Stimulated activated CD4-positive, alpha-beta T cell treated with anti-CD3 and anti-CD28 coated beads, Interleukin-15, amount 100 ng/mL, for 1 hour (primary cell): ENCODE measurements at places on chromosomes 4 and X.

- no peak for DNase-seq
Measured at GRCh38 chr4:83926950-83927349, 391.0 kb downstream of the GPAT3 start.

DNA sequence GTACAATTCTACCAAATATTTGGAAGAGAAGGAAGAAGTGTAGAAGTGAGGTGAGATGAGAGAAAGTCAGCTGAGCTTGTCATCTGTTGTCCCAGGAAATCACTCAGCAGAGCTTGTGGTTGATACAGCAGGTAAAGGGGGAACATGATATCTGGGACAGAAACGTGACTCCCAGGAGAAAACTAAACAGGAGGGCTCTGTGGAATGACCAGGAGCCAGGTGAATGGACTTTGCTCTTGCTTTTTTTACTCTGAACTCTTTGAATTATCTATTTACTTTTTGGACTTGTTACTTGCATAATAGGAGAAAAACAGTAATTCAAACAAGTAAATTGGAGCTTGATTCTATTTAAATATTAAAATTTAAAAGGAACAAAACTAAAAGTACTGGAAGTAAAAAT is 555.6 kb upstream of the FRG1 start:
- no peak for DNase-seq

DNA sequence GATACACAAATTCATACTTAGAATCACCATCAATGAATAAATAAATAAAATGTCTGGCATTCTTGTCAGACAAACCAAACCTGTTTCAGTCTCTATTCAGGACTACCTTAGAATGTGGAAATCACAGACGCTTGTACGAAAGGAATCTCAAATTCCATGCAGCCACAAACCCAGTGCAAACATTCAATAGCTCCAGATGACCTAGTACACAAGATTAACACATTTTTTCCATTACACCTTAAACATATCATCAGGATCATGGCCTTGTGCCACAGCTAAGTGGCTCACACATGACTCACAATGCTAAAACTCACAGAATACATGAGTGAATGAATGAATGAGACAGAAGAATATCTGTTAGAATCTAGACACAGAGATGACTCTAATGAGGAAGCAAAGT is 134.2 kb downstream of the PWWP3B start:
- DNase-seq: no peak

DNA sequence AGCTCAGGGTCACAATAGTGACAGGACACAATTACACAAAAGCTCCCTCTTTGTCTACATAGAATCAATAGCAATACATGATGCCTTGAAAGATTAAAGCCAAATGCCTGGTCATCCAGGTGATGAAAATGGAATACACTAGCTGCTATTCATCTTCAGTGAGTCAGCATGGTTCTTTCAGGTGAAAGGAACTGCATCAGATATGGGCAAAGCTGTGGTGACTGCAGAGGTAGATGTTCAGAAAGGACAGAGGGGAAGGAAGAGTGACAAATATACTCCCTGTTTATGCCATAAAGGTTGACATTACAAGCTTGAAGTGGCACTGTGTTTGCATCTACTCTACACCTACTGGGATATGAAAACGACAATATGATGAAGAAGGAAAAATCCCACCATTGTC is 20.0 kb upstream of the FTHL17 start:
- no peak for DNase-seq

DNA sequence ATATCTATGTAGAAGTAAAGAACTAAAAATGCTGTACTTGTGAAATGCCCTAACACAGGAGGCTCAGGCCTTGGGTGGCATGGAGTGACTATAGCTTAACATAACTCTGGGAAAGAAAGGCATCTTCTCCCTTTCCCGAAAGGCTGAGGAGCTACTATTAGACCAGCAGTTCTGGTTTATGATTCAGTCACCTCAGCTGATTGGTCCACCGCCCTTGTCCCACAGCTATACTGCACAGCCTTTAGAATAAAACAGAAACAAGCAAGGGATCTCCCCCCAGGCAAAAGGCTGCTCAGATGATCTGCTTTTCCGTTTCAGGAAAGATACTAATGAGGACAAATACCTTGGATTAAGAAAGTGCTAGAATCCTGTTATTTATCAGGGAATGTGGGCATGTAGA is 171.3 kb downstream of the SNCA start:
- no peak for DNase-seq

- DNase-seq: no peak
Measured at GRCh38 chr4:100754751-100755150, 236.9 kb upstream of the EMCN start.

GRCh38 chrX:11265352-11265751 is 27.9 kb upstream of the AMELX start:
- DNase-seq: no peak

DNA sequence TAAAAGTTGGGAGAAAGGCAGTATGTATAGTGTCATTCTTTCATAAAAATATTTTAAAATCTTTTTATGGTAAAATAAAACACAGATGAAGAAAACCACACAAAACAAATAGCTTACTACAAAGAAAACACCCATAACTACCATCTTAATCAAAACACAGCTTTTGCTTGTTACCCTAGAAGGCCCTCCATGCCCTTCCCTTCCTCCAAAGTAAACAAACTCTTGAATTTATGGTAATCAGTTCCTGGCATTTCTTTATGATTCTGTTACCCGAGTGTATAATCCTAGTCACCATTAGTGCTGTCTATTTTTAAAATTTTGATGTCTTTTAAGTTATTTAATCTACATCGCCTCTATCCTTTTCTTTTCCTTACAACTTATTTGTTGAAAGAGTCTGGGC is 170.9 kb downstream of the APBB2 start:
- no peak for DNase-seq

DNA sequence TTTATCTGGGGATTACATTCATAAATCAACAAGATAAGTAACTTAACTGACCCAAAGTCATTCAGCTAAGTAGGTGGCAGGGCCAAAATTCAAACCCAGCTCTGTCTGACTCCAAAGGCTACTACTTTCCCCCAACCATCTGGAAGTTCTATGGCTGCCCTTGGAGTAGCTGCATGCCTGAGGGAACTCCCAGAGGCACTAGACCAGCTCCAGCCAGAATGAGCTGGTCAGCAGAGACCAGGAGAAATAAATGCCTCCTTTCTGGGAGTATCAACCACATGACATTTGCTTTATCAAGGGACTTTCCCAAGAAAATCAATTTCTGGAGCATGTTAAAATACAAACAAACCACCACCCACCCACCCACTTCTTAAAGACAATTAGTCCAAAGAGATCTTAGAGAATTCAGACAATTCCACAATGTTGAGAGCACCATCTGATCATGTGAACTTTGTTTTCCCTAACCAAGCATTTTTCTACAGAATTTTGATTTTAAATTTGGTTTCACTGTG is 180.5 kb downstream of the EFHC2 start:
- DNase-seq: no peak

DNA sequence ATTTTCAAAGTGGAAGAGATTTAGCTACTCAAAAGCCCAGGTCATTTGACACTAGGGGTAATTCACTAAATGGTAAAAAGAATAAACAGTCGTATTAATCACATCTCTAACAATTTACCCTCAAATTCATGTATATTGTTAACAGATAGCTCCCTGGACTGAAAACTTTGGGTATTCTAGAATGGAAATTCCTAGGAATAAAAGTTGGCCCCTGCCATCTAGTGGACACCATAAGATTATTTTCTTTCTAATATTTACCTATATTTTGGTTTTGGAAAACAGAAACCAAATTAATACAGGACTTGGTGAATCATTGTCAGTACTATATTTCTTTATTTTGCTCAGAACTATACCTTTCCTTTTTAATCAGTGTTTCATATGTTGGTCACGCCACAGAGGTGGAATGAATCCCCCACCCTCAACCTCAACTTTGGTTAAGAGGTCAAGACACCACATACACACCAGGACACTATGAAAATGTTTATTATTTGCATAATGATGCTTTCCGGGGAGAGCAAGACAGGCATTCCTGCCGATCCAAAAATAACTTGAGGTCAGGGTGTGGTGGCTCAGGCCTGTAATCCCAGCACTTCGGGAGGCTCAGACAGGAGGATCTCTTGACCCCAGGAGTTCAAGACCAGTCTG is 96.2 kb upstream of the APOOL start:
- no peak for DNase-seq

GRCh38 chr4:80135702-80136058 is 61.6 kb upstream of the PRDM8 start:
- DNase-seq: no peak
